Stimulated activated CD8-positive, alpha-beta memory T cell treated with anti-CD3 and anti-CD28 coated beads, Interleukin-15, amount 100 ng/mL, for 1 hour (primary cell): ENCODE measurements at places on chromosomes 3 and 15.

DNA sequence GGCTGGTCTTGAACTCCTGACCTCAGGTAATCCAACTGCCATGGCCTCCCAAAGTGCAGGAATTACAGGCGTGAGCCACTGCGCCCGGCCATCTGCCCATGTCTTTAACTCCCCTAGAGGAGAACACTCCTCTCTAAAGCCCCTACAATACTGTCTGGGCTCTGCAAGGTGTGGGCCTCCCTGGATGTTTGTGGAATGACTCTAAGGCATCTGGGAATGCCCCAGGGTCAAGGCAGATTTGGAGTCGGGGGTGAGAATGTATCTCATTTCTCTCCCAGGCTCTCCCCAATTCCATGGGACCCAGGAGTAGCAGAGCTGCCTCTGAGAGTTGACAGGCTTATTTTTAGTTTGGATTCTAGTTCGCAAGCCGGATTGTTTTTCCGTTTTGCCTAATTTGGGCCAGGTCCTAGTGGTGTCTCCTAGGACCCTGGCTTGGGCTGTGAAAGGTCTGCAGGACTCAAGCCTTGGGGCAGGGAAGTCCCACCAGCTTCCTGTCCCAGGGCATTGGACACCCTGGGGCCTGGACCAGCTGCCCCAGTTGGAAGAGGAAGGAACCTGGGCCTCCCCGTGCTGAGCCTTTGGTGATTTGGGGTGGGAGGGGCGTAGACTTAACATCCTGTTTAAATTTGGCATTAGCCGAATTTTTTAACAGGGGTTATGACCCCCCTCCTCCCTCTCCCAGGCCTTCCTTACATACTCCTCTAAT, 53.5 kb downstream of the MAGEF1 start:
- no peak for DNase-seq

GRCh38 chr3:110711851-110712516, 359.6 kb upstream of the NECTIN3 start:
- no peak for DNase-seq

- DNase-seq, result no peak
Observed at GRCh38 chr3:159757341-159758060, 231.1 kb upstream of the IL12A start.

GRCh38 chr3:17420668-17421067, 321.8 kb downstream of the TBC1D5 start:
- no peak for DNase-seq

- no peak for DNase-seq
Observed at GRCh38 chr3:43895573-43895972, 204.8 kb downstream of the ABHD5 start.

DNA sequence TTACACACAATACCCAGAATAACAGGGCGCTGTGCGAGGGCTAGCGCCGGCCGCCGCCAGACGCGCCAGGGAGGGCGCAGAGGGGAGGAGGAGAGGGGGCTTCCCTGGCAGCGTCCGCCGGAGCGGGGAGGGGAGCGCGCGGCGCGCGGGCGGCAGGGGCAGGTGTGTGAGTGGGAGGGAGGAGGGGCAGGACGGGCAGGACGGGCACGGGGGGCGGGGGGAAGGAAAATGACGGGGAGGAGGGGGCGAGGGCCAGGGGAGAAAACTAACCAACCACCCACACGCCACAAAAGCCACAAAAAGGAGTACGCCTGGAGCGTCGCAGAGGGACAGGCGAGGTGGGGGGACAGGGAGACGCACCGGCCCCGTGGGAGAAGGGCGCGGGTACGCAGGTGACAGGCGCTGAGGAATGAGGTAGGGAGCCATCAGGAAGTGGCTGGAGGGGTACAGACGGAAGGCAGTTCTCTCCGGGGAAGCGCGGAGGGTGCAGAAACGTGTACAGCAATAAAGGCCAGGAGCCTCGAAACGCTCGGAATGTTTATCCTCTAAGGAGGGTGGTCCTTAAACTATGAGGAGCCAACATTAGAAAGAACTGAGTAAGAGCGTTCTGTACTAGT, 610 bp upstream of the SATB1 start:
- DNase-seq, result no peak

DNA sequence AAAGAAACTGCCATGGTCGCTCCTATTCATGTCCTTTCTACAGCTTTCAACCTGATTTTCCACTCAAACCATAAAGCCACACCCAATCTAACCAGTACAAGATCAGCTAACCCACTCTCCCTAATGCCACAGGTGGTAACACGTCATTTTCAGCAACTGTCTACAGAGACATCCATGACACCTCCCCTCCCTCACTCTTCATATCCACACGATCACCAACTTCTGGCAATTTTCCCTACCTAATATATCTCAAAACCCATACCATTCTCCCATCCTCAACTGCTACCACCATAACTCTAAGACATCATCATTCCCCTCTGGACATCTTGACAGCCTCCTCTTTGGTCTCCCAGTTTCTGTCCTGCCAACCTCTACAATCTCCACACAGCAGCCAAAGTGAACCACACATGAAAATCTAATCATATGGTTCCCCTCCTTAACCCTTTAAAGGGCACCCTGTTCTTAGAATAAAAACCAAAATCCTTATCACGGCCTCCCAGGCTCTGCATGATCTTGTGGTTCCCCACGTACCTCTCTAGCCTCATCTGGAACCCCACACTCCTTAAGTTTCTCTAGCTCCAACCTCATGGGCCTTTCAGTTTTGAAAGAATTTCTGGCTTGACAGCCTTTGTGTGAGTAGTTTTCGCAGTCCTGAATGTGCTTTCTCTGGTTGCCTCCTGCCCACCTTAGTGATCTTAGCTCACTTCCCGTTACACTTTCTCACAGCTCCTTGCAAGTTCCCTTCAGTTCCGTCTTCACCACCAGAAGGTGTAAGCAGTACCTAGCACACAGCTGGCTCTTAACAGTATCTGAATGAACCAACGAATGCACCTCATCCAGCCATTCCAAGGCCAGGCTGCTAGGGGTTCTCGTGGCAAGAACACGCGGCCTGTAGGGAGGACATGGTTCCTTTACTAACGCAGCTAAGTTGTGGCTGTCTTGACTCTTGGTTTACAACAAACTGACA, 33.4 kb downstream of the SPINK8 start:
- DNase-seq, result no peak

DNA sequence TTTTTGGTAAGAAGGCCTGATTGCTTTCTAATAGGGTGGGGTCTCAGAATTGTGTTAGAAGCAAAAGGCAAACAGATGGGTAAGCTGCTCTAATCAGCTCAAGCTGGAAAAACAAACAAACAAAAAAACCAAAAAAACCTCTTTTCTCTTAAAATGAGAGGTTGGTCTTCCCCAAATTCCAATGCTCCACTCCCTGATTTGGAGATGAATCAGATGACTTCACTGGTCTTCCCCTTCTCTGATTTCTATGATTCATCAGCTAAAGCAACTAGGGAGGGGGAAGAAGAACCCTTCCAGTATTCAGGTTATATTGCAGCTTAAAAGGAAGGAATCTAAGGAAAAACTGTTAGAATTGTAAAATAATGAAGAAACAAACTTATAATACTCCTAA, 9.6 kb upstream of the ANXA2 start:
- no peak for DNase-seq

DNA sequence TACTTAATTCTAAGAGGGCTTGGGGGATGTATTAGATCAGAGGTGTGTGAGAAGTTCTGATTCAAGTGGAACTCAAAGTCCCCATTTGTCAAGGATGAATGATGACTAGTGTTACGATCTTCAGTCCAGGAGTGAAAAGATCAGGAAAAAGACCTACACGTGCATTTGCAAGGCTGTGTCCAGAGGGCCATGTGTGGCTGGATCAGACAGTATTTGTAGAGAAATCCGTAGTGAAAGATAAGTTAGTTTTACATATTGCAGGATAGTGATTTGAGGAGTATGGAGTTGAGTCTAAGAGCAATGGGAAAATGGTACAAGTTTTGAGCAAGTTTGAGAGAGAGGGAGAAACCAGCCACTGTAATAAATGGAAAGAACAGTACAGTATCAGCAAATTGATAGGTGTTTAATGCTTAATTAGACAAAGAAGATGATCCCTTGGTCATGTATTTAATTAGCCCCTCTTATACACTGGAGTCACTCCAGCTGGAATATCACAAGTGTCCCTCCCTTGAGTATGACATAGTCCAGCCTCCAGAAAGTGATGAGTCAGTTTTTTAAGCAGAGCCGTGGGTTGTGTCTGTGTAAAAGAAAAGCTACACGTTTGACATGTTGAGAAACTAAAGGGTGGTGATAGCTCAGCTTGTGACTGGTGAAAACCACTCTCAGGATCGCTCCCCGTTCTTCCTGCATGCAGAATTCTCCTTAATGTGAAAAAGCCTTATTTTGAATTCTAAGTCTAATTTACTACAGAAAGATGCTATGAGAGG, 348.8 kb downstream of the ROBO1 start:
- no peak for DNase-seq

GRCh38 chr15:36951731-36952247, 148.6 kb downstream of the MEIS2 start:
- no peak for DNase-seq
